Ecto neural progenitor cell (in vitro differentiated cells): ENCODE measurements at places on chromosomes 1 and 21.

DNA sequence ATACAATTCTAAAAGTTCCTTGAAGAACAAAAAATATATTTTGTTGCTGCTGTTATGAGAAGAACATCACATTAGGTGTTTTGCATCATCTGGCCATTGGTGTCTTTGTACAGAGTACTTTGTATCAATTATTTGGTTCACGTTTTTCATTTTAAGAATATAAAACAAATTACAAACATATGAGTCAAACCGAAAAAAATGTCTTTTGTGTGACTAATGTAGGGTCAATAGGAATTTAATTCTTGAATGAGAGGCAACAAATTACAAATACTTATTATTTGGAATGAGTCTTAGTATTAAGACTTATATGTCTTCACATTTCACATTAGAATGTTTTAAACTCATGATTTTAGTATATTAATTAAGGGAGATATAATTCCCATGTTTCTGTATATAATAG is 54.8 kb downstream of the NR5A2 start:
- no peak for DNase-seq

- DNase-seq = peak; percentile 72
Measured at GRCh38 chr1:32539584-32540571, 651 bp downstream of the ZBTB8A start.

GRCh38 chr1:55816456-55817426 is 601.6 kb upstream of the USP24 start:
- no peak for DNase-seq

GRCh38 chr1:108120163-108120562 is 80.0 kb downstream of the SLC25A24 start:
- DNase-seq = no peak

DNA sequence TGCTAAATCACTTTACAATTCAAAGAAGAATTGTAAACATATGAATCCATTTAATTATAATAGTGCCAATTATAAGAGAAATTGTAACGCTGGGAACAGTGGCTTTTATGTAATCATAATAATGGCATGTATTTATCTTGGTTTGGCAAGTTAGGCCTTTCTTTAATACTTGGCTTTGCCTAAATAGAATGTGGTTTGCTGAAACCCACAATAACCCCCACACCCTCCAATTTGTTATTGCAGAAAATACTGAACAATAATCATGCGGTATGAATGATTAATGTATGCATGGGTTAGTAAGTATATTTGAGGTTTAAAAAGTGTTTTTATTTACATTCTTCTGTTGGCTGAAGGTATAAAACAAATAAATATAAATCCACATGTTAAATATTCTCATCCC is 138.2 kb downstream of the NFIA start:
- no peak for DNase-seq

DNA sequence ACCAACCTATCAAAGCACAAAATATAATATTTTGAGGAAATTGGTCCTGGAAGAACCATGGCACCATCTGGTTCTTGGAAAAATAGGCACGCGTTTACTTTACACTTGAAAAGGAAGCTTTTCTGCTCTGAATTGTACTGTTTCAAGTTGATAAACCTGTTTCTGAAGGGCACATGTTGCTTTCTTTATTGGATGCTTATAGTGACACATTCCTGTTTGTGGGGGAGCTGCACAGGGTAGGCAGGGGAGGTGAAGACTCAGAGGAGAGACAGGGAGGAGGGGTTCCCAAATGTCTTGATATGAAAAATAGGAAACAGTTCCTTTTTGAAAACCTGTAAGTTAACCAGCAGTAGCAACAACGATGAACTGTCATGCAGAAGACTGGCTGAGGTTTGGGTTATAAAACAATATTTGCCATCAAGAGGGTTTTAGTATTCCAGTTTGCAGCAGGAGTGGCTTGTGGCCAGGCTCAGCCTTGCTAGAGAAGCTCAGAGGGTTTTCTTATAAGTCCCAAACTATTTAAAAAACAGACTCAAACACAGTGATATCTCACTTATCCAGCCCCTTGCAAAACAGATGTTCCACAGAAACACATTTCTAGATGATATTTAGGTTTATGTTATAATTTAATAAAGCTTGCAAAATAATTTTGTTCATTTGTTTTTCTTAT is 127.0 kb upstream of the MROH9 start:
- DNase-seq = no peak

GRCh38 chr1:68706639-68707317 is 209.9 kb upstream of the DEPDC1 start:
- no peak for DNase-seq

- no peak for DNase-seq
Measured at GRCh38 chr1:224169718-224170270, 13.2 kb upstream of the DEGS1 start.

- no peak for DNase-seq
Measured at GRCh38 chr1:59232216-59232615, 64.7 kb upstream of the FGGY start.

- DNase-seq = no peak
Measured at GRCh38 chr1:59673573-59674450, 140.9 kb upstream of the HOOK1 start.

- DNase-seq = no peak
Measured at GRCh38 chr1:33155877-33156538, 25.8 kb downstream of the TRIM62 start.

DNA sequence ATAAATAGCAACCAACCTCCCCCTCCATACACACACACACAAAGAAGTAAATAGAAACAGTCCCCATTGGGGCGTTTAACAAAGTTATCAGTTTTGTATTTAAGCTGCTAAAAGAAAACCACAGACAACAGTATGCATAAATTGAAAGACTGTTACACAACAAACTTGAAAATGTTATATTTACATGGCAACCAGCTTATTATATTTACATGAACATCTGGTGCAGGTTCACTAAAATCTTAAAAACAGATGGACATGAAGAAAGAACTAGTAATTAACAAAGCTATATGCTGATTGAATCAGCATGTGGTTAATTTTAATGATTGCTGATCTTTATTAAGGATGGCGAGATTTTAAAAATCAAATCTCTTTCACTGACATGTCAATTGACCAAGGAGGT is 384.7 kb downstream of the LRRIQ3 start:
- no peak for DNase-seq
